PC-9 (cell line): ENCODE measurements at places on chromosomes 3 and 15.

DNA sequence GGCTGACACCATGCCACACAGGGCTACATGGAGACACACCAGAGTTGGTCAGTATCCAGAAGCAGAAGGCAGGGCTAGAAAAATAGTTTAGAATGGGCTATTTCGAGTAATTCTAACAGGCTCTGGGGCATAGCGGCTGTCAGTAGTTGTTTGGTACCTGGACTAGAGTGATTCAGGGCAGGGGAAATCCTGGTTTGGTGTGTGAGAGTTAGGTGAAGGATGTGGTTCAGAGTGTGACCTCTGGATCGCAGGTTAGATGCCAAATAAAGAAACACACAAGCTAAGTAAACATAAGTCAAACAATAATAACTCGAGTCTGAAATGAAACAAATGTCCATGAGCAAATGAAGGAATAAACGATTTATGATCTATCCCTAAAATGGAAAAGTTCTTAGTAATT is 31.5 kb downstream of the CNTN3 start:
- no peaks in the 10 kb centered on the region for H3K27me3 ChIP-seq
- H3K27ac ChIP-seq, result no peak overlapping the region
- H3K4me3 ChIP-seq, result no peak overlapping the region
- no peaks in the 10 kb centered on the region for H3K36me3 ChIP-seq

DNA sequence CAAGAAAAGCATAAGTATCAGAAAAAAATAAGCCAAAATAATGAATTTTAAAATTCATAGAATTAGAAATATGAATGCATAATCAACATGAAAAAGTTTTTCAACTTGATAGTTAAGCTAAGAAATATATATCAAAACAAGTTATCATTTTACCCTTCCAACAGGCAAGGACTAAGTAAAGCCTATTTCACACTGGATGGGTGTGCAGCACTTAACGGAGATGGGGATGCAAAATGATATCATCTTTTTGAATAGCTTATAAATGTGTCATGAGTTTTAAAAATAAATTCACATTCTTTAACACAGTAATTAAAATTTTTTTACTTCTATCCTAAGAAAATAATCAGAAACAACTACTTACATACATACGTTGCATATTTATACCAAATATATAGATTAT is 20.9 kb downstream of the PIK3R4 start:
- H3K4me1 ChIP-seq, result no peaks in the 10 kb centered on the region
- peaks cover 9% of the 10 kb centered on the region; the same call in 1 of the 2 replicates for H3K36me3 ChIP-seq
- no peak for DNase-seq
- H3K4me3 ChIP-seq, result no peak overlapping the region

- no peak overlapping the region for H3K27ac ChIP-seq
- peaks cover 41% of the 10 kb centered on the region for H3K27me3 ChIP-seq
- H3K36me3 ChIP-seq, result no peaks in the 10 kb centered on the region
- H3K4me1 ChIP-seq, result no peaks in the 10 kb centered on the region
These were observed 33.4 kb downstream of the CCDC33 start for GRCh38 chr15:74269362-74270035.

GRCh38 chr3:24562895-24563294 is 68.2 kb upstream of the THRB start:
- no peak overlapping the region for H3K27ac ChIP-seq
- H3K4me1 ChIP-seq, result no peaks in the 10 kb centered on the region

DNA sequence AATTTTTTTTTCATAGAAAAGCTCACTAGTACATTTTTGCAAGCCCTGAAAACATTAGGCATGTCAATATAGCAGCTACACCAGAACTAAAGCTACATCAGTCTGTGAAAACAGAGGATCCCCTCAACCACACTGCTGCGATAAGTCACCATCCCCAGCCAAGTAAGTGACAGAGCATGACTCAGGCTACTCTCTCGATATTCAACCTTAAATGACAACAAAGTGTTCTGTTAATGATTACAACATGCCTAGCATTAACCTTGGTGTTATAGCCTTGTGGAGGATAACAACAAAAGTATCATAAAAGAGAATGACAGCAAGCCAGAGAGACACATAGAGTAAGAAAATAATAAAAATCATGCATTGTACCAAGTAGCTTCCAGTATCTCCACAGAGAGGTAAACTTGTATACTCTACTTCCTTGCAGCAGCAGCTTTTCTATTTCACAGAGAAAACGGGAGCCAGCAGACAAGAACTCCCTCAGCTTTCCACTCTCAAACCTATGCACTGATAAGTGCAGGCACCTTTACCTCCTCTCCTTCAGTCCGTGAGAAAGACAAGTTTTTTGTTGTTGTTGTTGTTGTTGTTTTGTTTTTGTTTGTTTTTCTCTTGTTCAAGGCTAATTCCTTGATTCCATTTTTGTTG is 76.6 kb downstream of the GBE1 start:
- DNase-seq, result no peak
- no peaks in the 10 kb centered on the region for H3K36me3 ChIP-seq
- no peaks in the 10 kb centered on the region for H3K4me1 ChIP-seq

DNA sequence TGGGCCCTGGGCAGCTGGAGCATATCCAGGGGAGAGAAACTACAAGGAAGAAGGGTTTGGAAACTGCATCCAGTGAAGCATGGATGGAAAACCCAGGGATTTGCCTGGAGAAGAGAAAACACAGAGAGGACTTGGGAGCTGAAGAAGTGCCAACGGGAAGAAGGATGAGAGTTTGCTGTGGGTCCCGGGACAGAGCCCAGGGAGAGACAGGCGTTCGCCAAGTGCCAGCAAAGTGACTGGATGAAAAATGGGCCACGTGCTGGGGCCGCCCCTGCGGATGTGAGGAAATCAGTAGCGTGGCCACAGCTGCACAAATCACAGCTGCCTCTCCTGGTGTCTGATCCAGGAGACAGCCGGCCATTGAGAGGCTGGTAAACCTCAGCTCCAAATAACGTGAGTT is 70.4 kb downstream of the HES1 start:
- peak overlapping the region; percentile 58 for H3K4me3 ChIP-seq
- DNase-seq, result peak; percentile 62
- H3K36me3 ChIP-seq, result no peaks in the 10 kb centered on the region
- H3K27me3 ChIP-seq, result no peaks in the 10 kb centered on the region

GRCh38 chr3:139522421-139522820 is 17.1 kb downstream of the RBP1 start:
- H3K36me3 ChIP-seq, result no peaks in the 10 kb centered on the region
- H3K4me1 ChIP-seq, result no peaks in the 10 kb centered on the region
- H3K27me3 ChIP-seq, result no peaks in the 10 kb centered on the region
- H3K27ac ChIP-seq, result no peak overlapping the region
- no peak for DNase-seq

GRCh38 chr3:189237526-189237925 is 65.8 kb downstream of the TPRG1 start:
- H3K36me3 ChIP-seq, result peaks cover 4% of the 10 kb centered on the region; the same call in 1 of the 2 replicates
- no peak overlapping the region for H3K4me3 ChIP-seq
- H3K27me3 ChIP-seq, result no peaks in the 10 kb centered on the region
- 0 out of 2 replicates have a peak, but pooled peaks cover 7% of the 10 kb centered on the region for H3K4me1 ChIP-seq
- no peak overlapping the region for H3K27ac ChIP-seq

DNA sequence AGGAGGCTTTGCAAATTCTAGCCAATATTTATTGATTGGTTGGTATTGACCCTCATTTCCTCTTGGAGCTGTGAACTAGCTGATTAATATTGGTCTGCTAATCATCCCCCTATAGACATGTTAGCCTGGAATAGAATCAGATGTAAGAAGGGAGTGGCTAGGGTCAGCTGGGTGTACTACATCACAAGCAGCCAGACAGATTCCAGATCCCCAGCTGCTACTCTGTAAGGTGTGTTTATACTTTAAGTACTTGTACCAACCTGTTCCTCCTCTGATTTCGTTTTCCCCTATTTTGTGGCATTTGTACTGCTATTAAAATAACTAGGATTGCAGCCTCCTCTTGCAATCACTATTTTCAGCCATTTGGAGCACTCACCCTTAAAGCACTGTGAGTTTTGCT is 49.9 kb downstream of the PARP15 start:
- no peak overlapping the region for H3K27ac ChIP-seq
- H3K27me3 ChIP-seq, result no peaks in the 10 kb centered on the region
- no peak overlapping the region for H3K4me3 ChIP-seq
- DNase-seq, result no peak
